Activated gamma-delta T cell treated with Interleukin-2 at 50 U/mL for 16 hours (primary cell): ENCODE measurements at places on chromosomes 5 and 9.

DNA sequence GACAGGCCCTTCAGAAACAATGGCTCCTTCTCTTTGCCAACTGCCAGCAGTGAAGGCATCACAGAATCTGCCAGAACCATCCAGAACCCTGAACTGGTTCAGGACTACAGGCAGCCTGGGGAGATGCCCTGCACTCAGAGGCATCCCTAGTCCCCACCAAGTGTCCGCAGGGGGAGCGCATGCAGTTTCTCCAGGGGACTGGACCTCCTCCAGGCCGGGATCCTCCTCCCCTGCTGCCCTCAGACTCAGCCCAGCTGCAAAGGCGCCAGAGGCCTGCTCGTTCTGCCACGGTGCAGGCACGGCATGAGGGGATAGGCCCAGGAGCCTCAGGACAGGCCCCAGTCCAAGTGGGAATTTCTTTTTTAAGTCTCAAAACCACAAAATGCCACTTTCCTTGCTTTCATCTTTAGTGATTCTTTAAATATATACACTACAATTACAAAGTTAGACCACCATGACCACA is 72.0 kb downstream of the SEMA4D start:
- DNase-seq = no peak

DNA sequence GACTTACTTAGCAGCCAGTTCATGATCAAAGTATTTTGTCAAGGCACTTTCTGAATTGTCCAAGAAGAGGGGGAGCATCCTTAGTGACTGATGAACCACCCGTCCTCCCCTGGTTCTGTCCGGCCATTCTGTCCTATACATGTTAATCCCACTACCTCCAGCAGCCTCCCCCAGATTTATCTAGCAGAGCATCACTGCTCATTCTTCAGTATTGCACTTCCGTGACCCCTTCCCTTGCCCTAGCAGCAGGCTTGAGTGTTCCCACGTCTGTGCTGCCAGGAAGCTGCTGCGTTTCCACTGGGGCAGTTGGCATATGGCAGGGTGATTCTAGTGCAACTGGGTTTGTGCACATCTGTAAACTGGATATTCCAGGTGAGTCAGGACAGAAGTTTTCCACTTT is 4.5 kb downstream of the GLDC start:
- no peak for DNase-seq

DNA sequence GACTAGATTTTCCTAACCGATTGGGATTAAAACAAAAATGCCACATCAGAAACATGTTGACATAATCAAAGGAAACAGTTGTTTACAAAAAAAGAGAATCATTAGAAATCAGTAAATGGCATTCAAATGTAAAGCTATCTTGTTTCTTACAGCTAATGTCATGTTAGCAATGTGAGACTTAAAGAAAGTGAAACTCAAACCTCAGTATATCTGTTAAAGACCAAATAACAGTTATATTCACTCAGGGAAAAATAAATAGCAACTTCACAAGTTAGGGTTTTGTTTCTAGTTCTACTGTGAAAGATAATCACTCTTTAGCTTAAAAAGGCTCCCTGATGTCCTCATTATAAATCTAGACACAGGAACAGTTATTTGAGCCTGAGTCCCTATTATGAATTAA is 189.3 kb upstream of the EFNA5 start:
- no peak for DNase-seq

DNA sequence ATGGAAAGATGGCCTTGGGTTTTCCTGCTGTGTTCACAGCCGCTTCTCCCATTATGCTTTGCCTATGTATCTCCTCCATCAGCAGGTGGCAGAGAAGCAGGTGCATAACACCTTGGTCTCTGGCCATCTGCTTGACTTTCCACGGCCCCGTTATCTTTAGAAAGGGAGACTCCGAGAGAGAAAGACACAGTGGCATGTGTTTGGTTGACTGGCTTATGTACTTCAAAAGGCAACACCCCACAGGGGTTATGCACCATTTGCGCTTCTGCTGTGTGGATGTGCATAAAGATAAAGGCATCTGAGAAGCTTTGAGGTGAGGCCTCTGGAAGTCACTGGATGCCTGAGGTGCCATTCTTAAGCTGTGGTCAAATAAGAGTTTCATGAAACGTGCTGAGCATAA is 138.4 kb downstream of the EGFLAM start:
- no peak for DNase-seq

DNA sequence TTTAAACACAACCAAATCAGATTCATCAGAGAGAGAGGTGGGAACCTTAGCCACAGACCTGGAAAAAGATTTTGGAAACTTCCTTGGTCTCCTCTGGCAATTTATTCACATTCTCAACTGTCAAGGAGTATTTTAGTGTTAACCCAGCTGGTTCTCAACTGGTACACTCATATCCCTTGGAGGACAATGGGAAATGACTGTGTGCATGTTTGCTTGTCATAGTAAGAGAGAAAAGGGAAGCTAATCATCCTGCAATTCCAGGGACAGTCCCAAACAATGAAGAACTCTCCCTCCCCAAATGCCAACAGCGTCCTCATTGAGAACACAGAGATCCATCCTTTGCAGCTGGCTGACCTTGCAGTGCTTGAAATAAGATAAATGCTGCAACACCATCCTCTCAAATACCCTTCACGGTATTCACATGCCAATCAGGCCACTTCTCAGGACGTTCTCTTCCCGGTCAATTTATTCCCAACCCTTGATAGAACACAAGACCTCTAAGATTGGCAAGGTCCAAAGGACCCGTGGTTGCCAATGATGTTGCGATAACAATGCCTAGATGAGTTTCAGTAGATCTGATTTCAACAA is 75.5 kb downstream of the EPB41L4B start:
- DNase-seq = no peak

DNA sequence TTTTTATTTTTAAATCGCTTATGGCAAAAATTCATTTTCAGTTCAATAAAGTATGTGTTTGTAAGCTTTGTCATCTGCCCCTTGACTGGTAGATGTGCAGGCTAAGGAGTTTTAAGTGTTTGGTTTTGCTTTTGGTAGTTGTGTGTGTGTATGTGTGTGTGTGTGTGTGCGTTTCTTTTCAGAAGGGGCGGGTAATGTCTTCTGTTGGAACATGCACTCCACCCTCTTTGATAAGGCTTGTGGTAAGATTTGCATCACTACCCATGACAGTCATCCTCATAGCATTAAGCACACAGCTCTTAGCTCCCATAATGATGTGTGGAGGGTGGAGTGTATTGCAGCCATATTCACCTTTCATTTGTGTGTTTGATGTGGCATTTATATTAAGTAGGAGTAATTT is 92.1 kb upstream of the FSD1L start:
- no peak for DNase-seq

DNA sequence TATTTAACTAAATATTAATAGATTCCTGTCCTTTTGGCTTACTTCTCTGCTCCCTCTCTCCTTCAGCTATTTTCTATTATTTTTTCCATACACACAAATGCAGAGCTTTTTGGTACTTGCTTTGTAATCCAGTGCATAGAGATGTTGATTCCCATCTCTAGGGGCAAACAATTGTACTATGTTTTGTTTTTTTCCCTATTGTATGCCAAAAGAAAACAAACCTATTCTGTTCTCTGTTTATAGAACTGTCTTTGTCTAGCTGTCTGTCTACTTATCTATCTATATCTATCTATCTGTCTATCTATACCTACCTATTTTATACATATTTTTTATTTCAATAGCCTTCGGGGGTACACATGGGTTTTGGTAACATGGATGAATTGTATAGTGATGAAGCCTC is 121.6 kb upstream of the LIFR start:
- DNase-seq = no peak

GRCh38 chr9:31629292-31629691 is 755.2 kb upstream of the ACO1 start:
- DNase-seq = no peak

- no peak for DNase-seq
Measured at GRCh38 chr5:17713301-17713700, 79.0 kb downstream of the TAF11L14 start.

- DNase-seq = no peak
Measured at GRCh38 chr5:180455872-180456271, 38.3 kb upstream of the CNOT6 start.

DNA sequence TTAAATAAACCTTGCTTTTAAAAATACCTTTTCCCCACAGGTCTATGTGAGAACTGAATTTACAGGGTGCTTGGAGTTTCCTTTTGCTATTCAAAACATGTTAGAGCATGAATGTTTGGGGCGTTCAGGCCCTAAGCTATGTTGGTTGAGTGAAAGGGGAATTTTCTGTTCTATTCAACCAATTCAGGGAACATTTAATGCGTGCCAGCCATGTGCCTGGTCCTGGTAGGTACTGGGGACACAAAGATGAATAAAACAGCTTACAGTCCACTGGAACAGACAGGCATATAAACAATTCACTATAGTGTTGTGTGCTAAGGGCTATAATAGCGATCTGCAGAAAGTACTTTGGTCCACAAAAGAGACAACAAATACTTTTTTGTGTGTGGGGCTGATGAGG is 108.5 kb downstream of the ZSWIM6 start:
- no peak for DNase-seq

DNA sequence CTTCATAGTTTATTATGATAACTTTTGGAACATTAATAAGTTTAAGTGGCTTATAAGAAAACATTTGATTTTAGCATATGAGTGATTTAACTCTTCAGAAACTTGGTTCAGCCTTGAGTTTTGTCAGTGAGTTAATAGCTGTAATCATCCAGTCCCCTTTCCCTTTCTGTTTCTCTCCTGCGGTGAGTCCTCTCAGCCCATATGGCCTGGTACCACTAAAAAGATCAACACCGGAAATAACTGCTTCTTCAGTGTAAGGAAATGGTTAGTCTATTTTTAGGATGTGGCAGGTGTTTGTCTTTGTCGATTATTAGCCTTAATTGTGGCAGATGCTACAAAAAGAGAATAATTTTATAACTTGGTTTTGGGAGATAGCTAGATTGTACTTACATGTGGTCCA is 120.2 kb upstream of the GRHPR start:
- DNase-seq = peak; percentile 17

- DNase-seq = no peak
Measured at GRCh38 chr9:126084696-126085095, 241.9 kb upstream of the MVB12B start.

DNA sequence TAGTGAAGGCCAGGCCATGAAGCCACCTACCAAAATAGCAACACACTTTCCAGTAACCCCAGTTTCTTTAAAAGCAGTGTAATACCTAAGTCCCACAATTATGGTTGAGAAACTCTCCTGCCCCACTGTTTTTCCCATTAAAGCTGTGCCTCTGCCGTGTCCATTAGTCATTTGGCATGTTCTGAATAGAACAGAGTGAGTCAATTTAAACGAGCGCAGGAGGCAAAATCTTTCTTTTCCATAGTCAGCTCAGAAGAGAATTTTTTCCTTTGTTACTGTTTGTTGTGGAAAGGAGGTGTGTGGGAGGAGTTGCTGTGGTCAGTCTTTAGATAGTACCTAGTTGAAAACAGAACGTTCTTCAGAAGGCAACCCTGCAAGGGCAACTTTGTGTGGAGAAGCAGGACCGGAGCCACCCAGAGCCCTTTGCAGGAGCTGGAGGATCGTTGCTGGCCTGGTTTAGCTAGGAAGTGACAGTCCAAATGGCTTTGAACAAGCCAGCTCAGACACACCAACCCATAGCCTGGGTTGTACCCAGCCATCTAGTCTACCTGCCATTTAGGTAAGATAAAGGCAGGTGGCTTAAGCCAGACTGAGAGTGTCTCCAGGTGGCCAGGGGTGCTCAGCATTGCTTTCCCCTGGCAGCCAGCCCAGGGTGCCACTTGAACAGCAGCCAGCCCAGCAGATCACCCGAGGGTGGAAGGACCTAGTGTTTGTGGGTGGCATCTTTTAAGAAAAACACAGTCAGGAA is 30.4 kb downstream of the GADD45G start:
- no peak for DNase-seq

DNA sequence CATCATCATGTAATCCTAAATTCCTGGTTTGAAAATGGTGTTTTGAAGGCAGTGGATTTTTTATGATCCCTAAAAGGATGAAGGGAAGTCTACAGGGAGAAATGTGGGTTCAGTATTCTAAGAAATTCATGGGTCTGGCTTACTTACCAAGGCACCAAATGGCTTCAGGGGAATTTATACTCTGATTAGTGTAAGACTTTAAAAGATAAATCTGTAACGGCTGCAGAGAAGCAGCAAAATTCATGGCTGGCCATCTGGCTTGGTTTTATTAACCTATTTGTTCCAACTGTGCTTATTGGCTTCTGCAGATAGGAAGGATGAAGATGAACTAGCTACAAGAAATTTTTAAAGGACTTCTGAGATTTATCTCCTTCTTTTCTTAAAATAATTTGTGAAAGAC is 222.8 kb downstream of the TENT4A start:
- DNase-seq = no peak

GRCh38 chr5:109553846-109554245 is 135.9 kb upstream of the MAN2A1 start:
- no peak for DNase-seq

DNA sequence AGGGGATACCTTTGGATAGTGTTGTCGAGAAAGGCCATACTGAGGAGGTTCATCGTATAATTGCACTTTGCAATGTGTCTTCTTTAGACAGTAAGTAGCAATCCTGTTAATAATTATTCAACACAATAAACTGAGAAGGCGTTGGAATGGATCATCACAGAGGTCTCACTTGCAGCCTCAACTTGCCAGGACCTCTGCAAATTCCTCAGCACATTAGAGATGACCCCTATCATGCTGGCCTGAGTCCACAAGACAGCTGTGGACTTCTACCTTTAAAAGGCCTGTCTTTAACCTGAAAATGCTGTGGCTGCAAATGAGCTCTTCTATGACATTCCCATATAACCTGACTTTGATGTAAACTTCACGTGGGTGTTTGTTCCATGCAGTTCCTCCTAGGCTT is 14.1 kb downstream of the SH3TC2 start:
- no peak for DNase-seq

DNA sequence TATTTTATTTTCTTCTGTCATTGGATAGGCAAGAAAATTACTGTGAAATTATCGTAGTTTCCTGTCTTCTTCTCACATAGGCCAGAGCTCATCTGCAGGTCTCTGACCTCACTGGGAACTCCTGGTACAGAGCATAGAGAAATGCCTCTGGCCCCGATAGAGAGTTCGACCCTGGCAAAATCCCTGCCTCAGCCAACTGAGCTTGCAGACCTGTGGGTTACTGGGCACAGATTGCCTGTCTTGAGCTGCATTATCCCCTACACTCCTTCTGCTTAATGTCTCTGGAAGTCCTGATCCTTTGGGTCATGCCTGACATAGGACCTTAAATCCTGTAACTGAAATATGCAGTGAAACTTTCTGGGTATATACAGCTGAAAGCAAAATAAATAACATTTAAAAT is 439.3 kb upstream of the CTNND2 start:
- no peak for DNase-seq

DNA sequence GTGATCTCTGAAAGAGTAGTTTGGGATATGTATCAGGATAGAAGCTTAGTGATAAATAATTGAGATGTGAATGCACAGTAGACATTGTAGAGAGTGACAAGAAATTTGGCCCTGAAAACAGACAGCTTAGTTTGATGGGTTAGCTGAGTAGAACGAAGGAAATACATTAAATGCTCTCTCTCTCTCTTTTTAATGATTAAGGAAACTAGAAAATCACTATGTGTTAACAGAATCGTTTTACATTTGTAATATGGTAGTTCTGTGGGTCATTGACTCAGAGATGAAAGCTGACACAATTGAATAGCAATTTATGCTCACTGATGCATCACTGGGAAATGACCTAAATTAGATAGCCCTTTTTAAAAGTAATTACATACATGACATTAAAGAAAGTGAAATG is 739.8 kb upstream of the PTPRD start:
- DNase-seq = no peak
